Activated naive CD8-positive, alpha-beta T cell treated with anti-CD3 and anti-CD28 coated beads for 36 hours (primary cell): ENCODE measurements at places on chromosomes 5 and 9.

- no peak for DNase-seq
These were observed 121.4 kb upstream of the C6 start for GRCh38 chr5:41334758-41335157.

DNA sequence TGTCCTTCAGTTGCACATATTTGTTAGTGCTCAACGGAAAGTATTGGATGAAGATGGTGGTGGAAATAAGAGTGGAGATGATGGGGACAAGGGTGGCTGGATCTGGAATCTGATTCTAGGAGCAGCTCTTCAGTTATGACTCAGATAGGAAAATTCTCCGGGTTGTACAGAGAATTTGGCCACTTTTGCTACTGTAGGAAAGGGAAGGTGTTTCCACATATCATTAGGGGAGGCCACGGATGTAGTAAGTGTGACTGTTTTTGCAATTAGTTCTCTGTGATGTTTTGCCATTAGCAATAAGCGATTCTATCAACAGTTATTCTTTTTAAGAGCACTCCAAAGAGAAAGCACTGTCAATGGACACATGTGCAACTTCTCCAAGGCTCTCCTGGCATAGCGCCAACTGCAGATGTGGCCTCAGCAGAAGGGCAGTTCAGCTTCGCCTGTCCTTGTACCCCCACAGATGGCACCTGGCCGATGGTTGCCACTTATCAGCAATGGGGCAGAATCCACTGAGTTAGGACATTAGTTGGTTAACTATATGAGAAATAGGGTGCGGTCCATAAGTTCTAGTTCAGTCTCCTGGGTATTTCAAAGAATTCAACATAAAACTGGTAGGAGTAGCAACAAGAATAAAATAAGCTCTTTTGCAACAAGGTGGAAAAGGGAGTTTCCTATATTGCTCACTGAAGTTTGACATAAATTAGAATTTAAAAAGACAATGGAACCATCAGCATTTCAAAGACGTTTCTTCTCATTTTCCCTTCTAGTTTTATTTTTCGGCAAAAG lies 96.3 kb downstream of the ARSB start:
- no peak for DNase-seq

GRCh38 chr9:136763649-136764035 lies 676 bp downstream of the LCN15 start:
- DNase-seq: no peak

- no peak for DNase-seq
These were observed 8.2 kb upstream of the TNFAIP8 start for GRCh38 chr5:119347574-119347973.

DNA sequence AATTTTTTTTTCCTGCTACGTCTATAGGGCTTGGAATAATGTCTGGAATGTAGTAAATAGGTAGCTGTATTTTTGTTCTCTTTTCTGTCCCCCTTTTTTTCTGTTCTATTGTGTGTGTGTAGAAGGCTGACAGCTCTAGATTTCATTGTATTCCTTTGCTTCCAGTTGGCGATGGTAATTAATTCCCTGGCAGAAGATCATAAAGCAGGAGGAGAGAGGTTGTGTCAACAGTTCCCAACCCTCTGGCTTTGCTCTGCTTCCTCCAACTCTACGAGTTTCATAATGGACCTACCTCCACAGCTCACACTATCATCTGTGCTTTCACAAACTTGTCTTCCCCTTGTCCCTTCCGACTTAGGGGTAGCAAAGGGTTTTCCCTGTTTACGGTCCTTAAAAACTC lies 117.9 kb upstream of the CDH18 start:
- no peak for DNase-seq

DNA sequence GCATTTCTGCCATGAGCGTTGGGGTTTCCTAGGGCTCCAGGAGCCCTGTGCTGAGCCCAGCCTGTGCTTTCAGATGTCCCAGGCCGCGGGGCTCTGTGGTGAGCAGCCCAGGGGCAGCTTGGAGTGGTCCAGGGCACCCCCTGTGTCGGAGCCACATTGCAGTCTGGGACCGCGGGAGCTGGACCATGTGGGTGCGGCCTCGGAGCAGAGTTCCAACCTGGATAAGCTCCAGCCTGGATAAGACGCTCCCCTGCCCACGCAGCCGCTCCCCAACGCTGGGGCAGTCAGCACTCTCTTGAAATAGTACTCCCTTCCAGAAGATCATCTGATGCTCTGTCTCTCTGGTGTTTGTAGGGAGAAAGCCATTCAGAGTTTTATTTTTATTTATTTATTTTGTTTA lies 111.1 kb downstream of the WNK2 start:
- DNase-seq: no peak

DNA sequence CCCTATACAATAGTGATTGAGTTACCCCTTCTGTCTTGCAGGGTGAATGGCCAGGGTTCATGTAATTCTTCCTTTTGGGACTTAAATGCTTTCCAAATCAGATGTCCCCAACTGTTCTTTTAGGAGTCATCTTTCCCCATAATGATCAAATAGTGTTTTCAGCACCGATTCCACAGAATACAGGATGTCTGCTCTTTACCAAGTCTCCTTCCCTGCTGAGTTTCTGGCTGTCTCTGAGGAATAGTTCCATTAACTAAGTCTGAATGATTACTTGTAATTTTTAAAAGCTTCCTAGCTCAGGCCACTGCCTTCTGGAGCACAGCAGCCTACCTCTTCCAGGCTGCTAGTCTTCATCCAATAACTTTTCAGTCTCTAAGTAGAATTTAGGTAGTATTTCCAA lies 630.7 kb upstream of the ZNF608 start:
- DNase-seq: no peak

GRCh38 chr5:73966451-73966850 lies 340.5 kb downstream of the ARHGEF28 start:
- no peak for DNase-seq

GRCh38 chr9:34957492-34958410 lies at the start of gene PHF24:
TSS of gene PHF24 (plus strand) at chr9:34958285. CDS start at chr9:34971299, 13,014 bp downstream.
- DNase-seq: peak; percentile 30

DNA sequence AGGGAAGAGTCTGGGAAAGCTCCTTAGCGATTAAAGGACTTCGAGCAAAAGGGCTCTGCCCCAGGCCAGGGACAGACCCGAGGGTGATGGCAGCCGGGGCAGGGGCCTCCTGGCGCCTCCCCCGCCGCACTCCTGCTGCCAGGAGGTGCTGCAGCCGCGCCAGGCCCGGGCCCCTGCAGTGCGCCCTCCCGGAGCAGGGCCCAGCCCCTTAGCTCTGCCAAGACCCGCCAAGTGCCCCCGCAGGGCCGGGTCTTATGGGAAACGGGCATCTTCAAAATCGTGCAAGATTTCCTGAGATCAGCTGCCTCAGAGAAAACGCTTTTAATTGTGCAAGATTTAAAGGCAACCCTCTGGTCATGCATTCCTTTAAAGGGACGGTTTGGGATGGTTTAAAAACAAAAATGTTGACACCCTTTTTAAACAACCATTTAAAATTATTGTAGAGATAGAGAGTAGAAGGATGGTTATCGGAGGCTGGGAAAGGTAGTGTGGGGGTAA lies 52.4 kb downstream of the CDC14B start:
- DNase-seq: peak; percentile 29

- no peak for DNase-seq
These were observed 36.4 kb upstream of the ANGPTL2 start for GRCh38 chr9:127158786-127159324.

DNA sequence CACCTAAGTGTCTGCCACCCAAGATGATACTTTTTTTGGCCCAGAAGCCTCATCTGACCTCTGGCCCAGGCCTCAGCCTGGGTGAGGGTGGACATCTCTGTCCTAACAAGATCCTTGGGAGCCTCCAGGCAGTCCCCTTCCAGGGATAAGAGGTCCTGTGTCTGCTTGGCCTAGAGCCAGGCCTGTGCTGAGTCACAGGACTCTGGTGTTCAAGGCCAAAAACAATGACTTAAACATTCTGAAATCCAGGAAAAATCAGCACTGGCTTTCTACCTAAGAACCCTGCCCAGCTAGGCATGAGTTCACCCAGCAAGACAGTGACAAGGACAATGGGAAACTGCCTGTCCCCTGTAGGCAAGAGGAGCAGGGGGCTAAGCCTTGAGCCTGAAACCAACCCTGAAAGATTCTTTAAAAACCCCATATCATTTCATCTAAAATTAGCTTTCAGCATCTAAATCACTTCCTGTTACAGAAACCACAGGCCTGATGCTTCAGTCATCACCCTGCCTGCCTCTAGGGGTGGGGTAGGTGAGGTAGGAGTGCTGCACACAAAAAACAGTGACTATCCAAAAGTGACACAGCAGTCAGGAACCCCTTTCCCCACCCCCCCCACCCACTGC lies 29.9 kb downstream of the CSF2 start:
- peak; percentile 72 for DNase-seq

- DNase-seq: peak; percentile 41
These were observed 724 bp downstream of the TCERG1 start for GRCh38 chr5:146447734-146448380.

DNA sequence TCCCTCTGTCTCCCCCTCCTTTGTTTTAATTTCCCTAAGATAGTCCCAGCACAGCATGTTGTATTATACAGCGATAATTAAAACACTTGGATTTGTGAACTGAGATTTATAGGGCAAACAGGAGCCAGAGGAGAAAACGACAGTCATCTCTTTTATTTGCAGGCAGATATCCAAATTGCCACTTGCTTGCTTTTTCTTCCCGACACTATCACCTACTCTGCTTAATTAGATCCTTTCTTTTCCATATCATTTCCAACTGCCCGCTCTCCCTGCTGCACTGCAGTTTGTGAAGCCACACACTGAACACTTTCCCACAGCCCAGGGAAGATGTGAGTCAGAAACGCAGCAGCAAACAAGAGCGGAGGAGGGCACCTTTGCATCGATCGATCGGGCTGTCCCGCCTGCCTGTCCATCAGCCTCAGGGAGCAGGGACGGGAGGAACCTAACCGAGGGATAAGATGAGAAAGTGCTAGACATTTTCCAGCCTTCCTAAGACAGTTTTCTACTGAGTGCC lies 35.8 kb upstream of the SPRY4 start:
- no peak for DNase-seq

- no peak for DNase-seq
These were observed 160.5 kb upstream of the MSX2 start for GRCh38 chr5:174563899-174564298.

- DNase-seq: no peak
These were observed 118.9 kb downstream of the TRIO start for GRCh38 chr5:14261856-14262611.

GRCh38 chr9:126777733-126778132 lies 27.1 kb upstream of the ZBTB43 start:
- DNase-seq: no peak

- no peak for DNase-seq
These were observed 1070.3 kb upstream of the CDH18 start for GRCh38 chr5:21058289-21058688.

- no peak for DNase-seq
These were observed 27.0 kb downstream of the ANGPTL2 start for GRCh38 chr9:127095411-127095810.

DNA sequence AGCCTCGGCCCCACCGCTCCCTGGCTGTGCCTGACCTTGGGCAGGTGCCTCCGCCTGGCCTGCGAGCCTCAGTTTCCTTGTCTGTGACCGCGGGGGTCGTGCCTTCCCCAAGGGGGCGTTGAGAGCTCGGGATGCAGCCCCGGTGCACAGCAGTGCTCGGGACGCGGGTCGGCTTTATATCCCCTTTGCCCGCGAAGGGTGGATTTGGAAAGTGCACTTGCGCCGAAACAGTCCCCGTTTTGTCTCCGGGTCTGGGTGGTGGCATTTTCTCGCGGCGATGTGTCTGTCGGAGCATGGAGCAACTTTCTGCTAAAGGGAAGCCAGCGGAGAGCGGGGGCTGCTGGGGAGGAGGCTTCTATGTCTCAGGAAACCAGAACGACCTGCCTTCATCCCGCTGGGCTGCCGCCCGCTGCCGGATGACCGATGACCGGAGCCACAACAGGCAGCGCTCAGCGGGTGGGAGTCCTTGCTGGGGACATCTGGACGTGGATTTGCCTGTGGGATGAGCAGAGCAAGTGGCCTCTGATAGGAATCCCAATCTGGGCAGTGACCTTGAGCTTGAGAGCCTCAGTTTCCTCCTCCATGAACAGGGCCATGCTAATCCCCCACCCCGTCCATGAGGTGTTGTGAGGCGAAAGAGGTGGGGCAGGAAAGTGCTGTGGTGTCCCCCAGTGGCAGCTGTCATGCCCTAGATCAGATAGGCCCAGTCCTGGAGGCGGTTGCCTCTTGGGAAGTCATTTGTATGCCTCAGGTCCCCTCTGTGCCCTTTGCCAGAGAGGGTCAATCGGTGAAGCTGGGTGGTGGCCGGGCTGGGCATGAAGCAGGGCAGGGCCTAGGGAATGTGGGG lies 651 bp downstream of the HRH2 start:
- DNase-seq: peak; percentile 44

DNA sequence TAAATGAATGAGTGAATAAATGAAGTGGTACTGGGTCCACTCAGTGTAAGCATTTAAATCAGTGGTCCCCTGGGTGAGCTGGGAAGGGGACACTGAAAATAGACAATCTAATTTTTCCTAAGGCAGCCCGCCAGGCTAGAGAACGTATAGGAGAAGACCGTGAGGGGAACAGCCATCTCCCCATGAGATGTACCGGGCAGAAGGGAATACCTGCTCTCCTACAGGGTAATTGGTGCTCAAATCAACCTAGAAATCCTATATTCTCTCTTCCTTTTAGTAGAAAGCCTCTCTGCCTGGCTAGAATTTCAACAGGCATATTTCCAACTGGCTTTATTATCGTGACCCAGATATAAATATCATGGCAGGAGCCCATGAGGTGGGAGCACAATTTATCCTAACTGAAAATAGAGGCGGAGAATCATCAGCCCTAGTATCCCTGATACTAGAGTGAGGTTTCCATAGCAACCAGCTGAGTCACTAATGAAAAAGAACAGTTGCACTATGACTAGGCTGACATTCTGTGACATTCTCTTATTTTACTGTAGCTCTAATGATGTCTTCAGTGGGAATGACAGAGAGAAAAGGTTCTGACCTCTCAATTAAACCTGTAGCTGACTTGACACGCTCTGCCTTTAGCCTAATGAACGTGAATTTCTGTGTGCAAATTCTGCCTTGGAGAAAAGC lies 96.5 kb upstream of the CAST start:
- no peak for DNase-seq

- peak; percentile 54 for DNase-seq
These were observed 1.2 kb downstream of the JMY start for GRCh38 chr5:79236970-79237739.
